ENCODE measurements at places on chromosomes 7 and 10.

DNA sequence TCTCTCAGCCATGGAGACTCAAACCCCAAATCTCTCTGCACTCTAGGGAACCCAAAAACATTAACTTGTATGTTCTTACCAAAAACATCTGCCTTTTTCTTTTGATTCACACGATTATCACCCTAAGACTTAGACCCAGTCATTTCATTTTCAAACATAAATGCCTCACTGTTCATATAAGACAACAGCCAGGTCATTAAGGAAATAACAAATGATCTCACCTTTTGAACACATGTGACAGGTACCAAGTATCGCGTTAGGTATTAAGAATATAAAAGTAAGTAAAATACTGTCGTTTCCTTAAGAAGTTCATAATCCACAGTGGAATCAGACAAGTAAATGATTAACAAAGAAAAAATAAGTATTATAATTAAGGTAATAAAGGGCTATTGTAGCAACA lies 8.8 kb downstream of the TM9SF3 start:
- no peak for DNase-seq

DNA sequence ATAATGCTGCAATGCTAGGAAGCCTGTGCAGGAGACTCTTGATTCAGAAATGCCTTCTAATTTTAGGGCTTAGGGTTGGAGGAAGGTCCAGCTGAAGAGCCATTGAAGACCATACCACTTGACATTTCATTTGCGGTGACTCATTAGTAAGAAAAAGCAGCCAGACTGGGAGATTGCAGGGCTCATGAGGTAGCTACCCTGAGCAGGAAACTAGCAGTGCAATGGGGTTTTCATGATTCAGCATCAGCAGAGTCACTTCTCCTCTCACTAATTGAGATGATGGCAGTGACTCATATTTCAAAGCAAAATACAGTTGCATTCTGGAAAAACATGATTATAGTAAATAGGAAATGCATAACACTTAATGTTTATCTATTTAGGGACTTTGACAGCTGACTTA lies 434.1 kb downstream of the DNAJB9 start:
- no peak for DNase-seq

DNA sequence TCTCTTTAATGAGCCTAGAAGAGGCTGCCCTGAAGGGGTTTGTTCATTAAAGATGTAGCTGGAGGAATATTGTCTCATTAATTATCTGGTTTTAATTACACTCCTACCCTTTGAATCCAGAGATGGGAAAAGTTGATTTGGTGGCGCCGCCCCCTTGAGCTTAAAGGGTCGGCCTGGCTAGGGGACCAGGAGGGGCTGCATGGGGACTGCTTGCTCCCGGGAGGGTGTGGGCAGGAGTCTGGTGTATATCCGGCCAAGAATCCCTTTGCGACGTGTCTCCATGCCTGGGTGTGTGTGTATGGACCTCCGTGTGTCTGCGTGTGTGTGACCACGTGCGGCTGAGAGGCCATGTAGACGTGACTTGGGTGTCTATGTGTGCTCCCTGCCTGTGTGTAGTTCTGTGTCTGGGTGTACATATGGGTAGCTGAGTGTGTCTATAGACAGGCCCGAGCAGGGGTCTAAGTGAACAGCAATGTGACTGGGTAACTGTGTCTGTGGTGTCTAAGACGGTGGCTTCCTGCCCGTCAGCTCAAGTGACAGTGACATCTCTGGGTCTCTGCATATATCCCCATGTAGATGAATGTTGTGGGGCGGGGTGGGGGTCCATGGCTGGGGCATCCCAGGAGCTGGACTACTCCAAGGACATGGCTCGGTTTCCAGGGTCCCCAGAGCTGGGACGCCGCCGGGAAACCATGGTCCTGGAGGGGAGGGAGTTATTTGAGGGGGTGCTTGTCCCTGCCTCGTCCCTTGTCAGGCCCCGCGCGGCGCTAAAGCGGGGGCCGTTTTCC lies 10.7 kb downstream of the LBX1 start:
- no peak for DNase-seq

DNA sequence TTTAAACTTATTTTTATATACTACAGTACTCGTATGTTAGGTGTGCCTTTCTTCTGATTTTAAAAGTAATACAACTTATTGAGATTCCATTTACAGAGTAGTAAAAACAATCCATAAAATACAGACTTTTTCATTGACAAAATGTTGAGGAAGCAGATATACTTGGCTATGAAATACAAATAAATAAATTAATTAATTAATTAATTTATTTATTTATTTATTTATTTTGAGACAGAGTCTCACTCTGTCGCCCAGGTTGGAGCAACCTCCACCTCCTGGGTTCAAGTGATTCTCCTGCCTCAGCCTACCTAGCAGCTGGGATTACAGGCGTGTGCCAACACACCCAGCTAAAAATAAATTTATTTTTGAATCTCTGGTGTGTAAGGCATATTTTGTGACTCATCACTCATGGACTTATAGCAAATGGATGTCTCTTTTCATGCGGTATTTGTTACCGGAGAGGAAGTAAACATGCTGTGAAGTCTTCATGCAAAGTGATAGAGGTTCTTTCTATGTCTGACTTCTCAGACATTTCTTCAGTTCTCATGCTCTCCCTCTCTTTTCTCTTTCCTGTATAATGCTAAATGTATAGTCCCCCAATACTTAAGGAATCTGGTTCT lies 20.2 kb upstream of the SRPK2 start:
- DNase-seq, result no peak

- DNase-seq, result no peak
Measured at GRCh38 chr10:18155321-18155720, 15.1 kb downstream of the CACNB2 start.

- no peak for DNase-seq
Measured at GRCh38 chr10:111101796-111102195, 25.0 kb downstream of the ADRA2A start.

DNA sequence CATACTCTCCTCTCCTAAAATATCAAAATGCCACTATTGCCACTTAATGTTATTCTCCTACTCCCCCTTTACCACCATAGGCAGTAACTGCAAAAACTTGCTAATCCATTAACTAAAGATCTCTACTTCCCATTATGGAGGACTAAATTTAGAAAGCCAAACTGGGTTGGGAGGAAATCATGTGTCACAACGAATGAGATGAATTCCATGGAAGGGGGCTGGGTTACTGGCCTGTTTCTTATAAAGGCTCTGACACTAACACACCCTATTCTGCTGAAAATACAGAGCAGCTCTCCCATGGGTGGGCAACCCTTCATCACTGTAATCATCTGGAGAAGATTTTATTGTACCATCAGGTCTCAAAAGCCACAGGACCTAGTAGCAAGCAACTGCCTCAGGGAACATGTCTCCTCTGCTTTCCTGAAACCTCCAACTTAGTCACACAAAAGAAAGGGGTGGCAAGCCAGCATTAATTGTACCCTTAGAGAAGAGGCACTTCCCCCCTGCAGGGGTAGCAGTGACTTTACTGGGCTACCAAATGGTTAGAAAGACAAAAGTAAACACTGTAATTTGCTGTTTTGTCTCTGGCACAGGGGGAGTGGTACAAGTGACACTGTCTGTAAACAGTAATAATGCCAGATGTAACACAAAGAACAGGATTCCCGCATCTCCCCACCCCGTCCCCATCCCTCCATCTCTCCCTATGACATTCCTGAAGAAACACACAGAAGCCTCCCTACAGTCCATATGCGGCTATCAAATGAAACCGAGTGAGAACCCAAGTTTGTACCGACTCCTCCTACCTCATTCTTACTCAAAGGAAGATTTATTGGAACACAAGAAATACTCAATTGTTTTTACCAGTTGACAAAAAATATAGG lies 81.6 kb downstream of the ARMH3 start:
- DNase-seq, result no peak

- DNase-seq, result no peak
Measured at GRCh38 chr7:79734181-79734580, 280.7 kb upstream of the MAGI2 start.

DNA sequence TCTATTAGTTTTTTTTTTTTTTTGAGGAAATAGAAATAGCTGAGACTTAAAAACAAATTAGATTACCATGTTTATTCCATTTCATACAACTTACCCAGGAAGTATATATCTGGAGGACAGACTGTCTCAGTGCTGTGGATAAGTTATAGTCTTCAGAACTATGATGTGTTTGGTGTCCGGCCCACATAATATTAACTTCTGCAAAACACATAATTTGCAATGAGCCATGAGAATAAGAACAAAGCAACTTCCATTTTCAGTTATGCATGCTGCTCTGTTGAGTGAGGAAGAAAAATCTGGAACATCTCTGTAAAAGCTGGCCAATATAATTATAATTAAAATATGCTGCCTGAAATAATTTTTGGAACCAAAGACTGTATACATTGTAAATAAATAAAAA lies 130.9 kb downstream of the AGMO start:
- no peak for DNase-seq

DNA sequence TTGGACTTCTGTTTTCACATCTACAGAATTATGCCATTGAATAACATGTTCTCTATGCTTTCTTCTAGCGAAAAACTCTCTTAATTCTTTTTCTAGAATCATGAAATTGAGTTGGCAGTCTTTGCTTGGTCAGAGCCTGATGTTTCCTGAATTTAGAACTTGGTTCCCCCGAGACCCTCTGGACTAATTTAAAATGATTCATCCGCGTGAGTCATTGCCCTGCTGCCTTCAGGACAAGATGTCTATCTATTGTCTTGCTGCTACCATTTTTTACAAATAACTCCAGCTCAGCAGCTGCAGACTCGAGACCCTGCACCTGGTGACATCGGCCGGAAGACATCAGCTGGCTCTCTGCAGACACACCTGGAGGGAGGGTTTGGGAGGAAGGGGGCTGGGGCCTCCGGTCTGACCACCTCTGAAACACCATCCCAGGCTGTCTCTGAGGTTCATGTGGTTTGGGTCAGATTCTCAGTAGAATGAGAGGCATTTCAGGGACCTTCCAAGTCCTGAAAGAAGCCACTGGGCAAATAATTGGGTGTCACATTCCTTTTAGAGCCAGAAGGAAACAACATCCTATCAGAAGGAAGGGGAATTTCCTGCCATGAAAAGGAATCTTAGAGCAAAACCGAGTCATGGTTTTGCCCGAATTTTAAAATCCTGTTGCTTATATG lies 20.9 kb upstream of the KLF6 start:
- DNase-seq, result no peak

GRCh38 chr7:125908711-125909110 lies 979.1 kb upstream of the POT1 start:
- no peak for DNase-seq

Data from stimulated activated CD4-positive, alpha-beta T cell treated with anti-CD3 and anti-CD28 coated beads, TNF-alpha, amount 100 ng/mL, for 1 hour (primary cell).